GM06990 (cell line): ENCODE measurements at places on chromosomes 2 and 18.

DNA sequence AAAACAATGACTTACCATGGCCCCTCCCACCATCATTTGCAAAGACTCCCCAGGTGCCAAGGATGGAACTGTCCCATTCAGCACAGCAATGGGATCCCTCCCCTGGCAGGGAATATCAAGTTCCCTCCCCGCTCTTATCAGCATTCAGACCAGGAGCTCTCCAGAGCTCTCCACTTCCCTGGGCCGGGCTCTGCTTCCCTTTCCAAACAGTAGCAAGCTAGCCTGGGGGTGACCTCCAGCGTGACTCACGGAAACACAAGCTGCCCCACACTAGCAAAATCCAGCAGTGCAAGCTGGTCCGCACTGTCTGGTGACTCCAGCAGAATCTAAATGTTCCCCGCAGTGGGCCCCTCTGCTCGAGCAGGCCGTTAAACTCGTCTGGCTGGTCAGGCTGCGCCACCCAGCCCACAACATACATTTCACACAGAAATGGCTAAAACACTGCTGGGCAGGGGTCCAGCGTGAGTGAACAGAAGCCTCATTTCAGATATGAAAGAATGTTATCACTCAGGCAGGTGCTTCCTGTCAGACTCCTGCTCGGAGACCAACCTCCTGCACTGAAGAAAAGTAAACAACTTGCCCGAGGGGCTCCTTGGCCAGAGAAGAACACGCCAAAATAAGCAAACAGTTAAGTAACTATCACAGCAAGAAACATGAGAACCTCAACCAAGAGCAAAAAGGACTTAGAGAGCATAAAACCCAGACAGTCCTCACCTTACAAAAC is 33.9 kb downstream of the STAT1 start:
- DNase-seq, result no peak

DNA sequence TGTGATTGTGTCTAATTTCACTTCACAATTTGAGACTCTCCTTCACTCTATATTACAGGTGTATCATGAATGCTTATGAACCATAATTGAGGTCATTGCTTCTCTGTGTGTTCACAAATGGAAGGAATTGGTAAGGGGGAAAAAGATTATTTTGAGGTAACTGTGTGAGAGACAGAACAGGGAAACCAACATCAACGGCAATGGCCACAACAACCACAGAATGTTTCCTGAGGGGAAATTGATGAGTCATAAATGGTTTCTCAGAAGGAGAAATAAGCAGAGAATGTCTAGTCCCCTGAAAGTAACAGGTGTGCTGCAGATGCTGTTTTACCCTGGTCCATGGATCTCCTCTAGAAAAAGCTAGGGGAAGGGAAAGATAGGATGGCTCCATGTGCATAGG is 361.2 kb upstream of the GALNT5 start:
- peak; percentile 40 for DNase-seq

DNA sequence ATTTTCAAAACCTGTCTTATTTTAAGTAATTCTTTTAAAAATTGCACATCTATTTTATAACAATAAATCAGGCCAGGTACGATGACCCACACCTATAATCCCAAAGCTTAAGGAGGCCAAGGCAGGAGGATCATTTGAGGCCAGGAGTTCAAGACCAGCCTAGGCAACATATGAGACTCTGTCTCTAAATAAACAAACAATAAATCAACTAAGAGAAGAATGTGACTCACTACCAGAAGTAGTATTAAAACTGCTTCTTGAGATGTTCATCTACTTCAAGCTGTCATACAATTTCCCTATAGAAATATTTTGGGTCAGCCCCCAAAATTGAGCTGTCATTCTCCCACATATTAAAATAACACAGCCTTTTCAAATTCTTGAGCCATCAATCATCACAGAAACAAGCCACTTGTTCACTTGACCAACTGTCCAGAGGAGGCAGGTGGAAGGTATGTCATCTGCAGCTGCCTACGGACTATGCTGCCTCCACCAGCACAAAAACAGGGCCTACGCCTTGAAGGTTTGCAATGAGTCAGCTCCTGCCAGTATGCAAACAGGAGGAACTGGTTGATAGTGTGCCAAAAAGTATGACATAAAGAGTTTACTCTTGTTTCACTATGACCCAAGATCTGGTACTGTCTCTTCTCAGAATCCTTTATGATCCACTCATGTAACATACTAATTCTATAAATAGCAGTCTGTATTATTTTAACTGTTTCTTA is 33.6 kb downstream of the KIDINS220 start:
- peak; percentile 69 for DNase-seq

- DNase-seq, result no peak
These were observed 54.1 kb downstream of the EPB41L5 start for GRCh38 chr2:120066800-120067547.

- DNase-seq, result no peak
These were observed 370.2 kb upstream of the LYPD1 start for GRCh38 chr2:133040170-133040569.
